Left kidney (tissue), 8 donors: ENCODE measurements at places on chromosomes 2 and 18. TPM values are rescaled to one million over a fixed set of nuclear protein-coding genes. Genes with fewer than 3 reads are reported as not detected.

GRCh38 chr2:55061523-55062344 is 11.5 kb upstream of the RTN4 start:
- DNase-seq = no peak

GRCh38 chr2:207512356-207512755 is 17.4 kb upstream of the CREB1 start:
- no peak for DNase-seq

DNA sequence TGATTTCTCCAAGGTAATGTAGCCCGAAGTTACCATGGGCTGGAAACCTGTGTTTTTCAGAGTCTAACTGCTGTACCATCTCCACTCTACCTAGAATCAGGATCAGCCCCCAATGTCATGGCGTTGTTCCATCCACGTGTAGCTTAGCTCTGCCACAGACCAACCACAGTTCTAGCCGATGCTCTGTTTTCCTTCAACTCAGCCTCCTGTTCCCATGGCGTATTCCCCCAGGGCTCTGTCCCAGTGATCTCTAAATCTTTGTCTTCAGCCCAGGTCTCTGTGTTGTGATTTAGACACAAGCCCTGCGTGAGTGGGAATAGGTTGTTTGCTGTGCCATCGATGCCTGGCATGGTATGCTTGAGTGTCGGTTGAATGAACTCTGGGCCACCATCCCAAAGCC is 53.4 kb downstream of the LPIN1 start:
- DNase-seq = no peak

GRCh38 chr2:85398426-85399182 is 11.6 kb downstream of the CAPG start:
- DNase-seq = no peak

HOXD11 gene
- 63.7 TPM for polyA plus RNA-seq

DNA sequence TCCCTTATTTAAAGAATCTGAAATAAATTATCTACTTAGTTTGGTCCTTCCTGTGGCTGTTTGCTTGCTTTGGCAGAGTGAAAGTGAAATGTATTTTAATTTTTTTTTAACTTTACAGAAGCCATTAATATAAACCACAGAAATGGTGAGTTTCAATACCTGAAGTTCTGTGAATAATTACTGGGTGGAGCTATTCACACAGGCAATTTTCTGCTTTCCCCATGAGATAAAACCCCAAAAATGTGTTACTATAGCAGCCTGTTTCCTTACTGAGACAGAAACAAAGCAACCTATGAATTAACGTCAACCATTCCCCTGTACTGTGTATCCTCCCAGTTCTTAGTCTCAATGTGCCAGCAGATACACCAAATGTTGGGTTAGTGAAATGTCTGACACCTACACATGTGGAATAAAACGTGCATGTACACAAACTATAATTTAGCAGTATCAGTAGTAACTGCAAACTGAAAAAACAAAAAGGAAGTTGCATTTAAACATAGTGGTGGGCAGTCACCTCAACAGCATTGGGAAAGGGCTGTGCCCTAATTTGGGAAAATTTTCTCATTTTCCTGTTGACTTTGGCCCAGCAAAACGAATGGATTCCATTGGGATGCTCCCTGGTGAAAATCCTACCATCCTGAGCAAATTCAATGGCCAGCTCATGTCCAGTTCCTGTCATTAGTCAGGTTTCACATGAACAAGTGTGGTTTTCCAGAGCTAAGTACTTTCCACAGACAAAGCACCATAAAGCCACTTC is 73.1 kb upstream of the RMDN2 start:
- DNase-seq = no peak

SERPINB4 gene
- polyA plus RNA-seq = not detected

PROKR1 gene
- 0.40 TPM for polyA plus RNA-seq

DNA sequence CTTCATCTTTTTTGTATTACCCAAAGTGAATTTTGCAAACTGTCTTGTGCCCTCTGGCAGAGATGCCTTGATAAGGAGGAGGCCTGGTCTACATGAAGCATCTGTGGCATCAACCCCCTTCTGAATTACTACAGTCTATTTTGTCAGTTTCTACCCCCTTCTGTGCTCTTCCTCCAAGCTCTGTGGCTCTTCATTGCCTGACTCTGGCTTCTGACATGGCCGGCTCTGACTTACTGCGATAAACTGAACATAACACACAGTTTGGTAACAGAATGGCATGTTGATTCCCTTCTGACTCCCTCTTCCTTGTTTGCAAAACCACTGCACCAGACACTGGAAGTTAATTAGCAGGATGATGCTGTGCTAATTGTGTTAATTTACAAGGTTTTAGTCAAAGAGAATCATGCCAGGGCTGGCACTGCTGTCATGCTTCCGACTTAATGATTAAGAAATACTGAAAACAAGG is 122.5 kb downstream of the FIGN start:
- DNase-seq = no peak

HOXD8 gene
- polyA plus RNA-seq = 170 TPM

DNA sequence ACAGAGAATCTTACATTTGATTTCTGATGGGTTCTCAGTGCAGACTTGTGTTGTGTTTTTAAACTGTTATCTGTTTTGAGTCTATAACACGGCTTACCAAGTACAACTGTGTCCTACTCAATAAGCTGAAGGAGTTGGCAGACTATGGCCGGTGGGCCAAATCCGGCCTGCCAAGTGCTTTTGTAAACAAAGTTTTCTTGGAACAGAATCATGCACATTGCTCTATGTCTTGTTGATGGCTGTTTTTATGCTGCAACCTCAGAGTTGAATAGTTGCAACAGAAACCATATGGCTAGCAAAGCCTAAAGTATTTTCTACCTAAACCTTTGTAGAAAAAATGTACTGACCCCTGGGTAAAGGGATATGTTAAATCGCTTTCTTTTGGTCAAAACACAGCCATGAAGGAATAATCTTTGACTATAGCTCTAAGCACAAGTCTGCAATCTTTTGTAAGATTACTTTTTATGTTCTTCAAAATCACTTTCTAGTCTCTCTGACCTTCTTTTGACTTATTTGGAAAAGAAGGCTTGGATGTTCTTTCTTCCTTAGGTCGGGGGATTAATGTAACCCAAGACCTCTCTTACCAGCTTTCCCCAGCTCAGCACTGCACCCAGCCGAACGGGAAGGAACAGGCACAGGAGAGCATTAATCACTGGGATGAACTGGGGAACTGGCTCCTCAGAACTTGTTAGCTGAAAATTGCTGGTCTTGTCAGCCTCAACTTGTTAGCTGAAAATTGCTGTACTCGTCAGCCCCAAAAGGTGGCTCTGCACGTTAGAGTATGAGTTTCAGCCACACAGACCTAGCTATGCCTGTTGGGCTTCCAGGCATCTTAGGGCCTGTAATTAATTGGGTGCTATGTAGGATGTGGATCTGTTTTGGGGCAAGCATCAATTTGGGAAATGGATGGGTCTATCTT is 75.4 kb downstream of the CD8B2 start:
- DNase-seq = no peak

BCL2 gene
- polyA plus RNA-seq = 25.2 TPM

CAB39 gene
- polyA plus RNA-seq = 90.3 TPM

MYCN gene
- 34.9 TPM for polyA plus RNA-seq

DNA sequence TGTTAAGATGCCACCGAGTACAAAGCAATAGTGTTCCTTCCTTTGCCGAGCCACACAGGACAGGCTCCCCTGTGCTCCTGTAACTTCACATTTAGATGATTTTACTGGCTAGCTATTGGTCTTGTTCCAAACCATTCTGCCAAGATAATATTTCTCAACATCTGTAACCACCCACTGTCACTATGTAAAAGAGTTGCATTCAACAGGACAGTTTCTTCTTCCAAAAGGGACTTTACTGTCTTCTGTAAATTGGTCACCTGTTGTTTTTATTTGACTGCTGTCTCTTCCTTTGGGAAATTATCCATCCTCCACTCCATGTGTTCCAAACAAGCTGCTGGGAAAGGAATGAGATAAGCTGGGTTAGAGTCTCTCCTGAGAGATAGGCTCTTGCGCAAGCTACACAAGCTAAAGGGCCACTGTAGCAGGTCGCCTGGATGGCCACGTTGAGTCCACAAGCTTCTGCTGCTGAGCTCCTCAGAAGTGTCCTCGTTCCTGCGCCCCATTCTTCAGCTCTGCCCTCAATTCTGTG is 14.4 kb upstream of the BZW1 start:
- no peak for DNase-seq

- no peak for DNase-seq
Measured at GRCh38 chr18:58405107-58405898, 223.6 kb downstream of the ALPK2 start.

- no peak for DNase-seq
Measured at GRCh38 chr2:201891676-201892075, 85.3 kb downstream of the CDK15 start.

DNA sequence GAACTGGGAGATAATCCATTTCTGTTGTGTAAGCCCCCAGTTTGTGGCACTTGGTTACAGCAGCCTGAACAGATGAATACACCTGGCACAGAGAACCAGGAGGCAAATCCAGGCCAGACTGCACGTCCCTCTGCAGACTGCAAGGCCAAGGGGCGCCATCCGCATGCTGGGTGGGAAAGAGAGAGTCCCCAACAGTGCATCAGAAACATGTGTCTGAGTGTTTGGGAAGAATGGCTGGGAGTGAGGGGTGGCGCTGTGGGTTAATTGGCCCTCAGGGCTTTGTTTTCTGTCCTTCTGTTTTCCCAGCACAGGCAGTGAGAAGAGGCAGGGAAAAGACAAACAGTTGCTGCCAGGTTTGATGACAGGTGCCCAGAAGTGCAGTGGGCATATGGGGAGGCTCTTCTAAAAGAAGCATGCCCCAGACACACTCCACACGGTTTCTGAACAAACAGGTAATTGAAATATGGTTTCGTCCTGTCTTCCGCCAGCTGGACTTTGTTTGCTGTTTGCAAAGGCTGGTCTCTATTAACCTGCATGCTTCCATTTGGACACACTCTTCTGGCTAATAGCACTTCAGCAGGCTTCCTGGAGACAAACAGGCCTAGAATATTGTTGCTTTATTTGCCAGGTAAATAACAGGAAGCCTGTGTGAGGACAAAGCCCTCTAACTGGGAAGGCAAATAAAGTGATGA is 43.4 kb upstream of the SEC11C start:
- no peak for DNase-seq

- no peak for DNase-seq
Measured at GRCh38 chr2:104687147-104687546, 166.8 kb upstream of the POU3F3 start.
